ENCODE measurements at places on chromosomes 4 and X.

- DNase-seq, result no peak
Observed at GRCh38 chr4:8603931-8604330, 11.4 kb downstream of the CPZ start.

GRCh38 chr4:114911111-114911510 is 202.3 kb downstream of the NDST4 start:
- no peak for DNase-seq

GRCh38 chr4:79528241-79528706 is 120.2 kb upstream of the GK2 start:
- DNase-seq, result no peak

- DNase-seq, result no peak
Observed at GRCh38 chr4:67874986-67875385, 8.8 kb downstream of the TMPRSS11D start.

DNA sequence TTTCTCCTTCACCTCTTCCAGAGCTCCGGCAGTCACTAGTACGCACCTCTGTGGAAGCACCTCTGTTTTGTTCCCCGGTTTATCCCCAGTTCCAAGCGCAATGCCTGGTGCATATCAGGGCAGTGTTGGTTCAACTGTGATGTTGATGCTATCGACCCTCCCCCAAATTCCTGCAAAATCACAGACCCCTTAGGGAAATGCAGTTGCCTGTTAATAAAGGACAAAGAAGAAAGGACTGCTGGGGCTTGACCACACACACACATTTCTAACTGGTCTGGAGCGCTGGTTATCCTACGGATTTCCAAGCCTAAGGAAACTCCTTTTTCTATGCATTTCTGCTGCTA is 530 bp upstream of the NMU start:
- DNase-seq, result no peak

DNA sequence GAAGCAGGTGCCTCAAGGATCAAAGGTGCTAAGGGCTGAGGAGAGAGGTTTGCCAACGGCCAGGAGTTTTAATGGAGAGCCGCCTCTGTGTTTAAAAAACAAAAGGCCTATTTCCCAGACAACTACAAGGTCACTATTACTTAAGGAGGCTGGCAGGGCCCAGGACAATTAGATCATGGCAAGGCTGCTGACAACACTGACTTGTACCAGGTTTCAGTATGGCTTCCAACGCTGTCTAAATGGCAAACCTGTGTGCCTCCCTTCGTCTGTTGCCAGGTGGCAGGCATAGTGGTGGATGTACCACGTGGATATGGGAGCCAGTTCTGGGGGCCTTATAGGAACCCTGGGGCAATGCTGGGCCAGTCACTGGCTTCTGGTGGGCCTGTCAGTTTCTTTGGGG is 41.0 kb downstream of the NSG1 start:
- DNase-seq, result no peak

GRCh38 chr4:2076908-2077536 is 17.9 kb downstream of the NAT8L start:
- no peak for DNase-seq
